Mesenchymal stem cell (in vitro differentiated cells and primary cell): ENCODE measurements at places on chromosomes 4 and X.
A peak's percentile ranks its signal among the peaks of the same experiment; 100 is the strongest.

DNA sequence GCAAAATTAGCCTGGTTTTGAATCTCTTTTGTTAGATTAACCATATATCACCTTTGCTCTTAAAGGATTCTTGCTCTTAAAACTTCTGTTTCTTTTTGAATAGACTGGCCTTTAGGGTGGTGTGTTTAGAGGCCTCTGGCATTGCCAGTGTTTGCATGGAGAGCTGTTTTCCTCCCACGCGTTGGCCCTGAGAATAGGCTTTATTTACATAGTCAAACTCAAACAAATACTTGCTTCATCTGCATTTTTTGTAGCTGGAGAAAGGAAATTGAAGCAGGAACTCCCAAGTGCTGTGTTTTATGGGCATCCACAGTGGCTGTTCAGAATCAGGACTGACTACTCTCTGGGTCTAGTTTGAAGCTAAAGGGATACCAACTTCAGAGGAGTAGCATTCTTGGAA lies 2.7 kb downstream of the SHROOM2 start:
- peak; percentile 75 for DNase-seq

DNA sequence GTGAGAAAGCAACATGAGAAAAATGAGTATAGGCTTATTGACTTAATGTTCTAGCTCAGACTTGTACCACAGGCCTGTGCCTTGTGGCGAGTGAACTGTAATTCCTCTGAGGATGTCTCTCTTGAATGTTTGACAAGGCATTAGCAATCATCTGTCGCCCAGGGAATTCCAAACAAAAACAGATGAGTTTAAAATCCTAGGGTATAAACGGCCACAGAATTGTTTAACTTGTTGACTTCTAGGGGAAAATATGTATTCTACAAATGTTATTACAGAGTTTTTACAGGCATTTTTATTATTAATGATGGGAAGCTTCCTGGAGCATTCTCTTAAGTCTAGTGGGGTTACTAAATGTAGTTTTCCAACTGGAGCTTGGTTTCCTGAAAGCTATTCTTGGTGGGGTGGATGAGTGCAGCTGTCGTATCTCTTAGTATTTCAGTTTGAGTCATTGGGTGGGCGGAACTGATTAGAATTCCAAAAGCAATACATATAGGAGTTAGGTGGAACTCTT lies 40.6 kb downstream of the ARHGAP10 start:
- DNase-seq, result peak; percentile 80

DNA sequence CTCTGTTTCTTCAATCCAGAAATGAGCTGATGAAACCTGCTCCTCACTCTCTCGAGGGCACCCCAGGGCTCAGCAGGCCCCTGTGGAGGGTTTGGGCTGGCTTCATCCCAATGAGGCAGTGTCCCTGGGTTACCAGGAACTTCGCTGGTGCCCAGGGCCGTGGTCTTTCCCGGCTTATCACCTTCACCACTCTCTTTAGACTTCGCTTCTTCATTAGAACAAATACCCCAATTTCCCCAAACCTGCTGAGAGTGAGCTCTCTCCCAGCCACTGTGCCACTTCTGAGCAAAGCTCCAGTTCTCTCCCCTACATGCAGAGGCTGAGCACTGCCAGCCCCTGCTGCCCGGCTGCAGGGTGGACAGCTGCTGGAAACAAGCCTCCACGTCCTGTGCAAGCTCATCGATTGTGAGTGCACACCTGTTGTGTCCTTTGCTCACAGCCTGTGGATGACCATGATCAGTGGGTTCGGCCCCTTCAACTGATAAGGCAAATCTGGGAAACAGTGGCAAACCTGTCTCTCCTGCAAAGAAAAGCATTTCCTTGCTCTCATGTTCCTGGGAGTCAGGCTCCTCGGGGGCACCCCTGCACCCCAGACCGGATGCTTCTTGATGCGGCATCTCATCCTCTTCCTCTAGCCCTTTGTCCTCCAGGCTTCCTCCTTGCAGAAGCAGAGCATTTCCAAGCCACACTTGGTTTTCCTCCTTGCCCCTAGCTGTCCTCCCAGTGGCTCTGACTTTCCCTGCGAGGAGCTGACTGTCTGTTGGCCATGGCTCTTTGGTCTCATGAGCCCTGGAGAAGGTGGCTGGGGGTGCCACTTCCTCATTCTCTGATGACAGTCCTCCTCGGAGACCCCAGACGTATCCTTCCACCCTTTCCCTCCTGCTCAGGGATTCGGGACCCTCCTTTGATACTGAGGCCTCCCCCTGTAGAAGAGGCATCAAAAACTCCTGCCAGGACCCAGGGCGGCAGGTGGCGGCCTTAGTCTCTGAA lies 28.7 kb downstream of the C4orf50 start:
- DNase-seq, result no peak

- DNase-seq, result peak; percentile 55
Observed at GRCh38 chrX:16743604-16744325, 24.4 kb downstream of the SYAP1 start.

- no peak for DNase-seq
Observed at GRCh38 chr4:25069014-25069413, 38.3 kb upstream of the LGI2 start.

DNA sequence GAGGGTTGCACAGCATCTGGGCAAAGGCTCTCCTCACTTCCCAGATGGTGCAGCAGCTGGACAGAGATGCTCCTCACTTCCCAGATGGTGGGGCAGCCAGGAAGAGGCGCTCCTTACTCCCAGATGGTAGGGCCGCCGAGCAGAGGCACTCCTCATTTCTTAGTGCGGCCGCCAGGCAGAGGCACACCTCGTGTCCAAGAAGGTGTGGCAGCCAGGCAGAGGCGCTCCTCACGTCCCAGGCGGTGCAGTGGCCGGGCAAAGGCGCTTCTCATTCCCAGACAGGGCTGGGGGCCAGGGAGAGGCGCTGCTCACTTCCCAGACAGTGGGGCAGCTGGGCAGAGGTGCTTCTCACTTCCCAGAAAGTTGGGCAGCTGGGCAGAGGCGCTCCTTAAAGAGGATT lies 48.8 kb downstream of the ZNF732 start:
- DNase-seq, result no peak

DNA sequence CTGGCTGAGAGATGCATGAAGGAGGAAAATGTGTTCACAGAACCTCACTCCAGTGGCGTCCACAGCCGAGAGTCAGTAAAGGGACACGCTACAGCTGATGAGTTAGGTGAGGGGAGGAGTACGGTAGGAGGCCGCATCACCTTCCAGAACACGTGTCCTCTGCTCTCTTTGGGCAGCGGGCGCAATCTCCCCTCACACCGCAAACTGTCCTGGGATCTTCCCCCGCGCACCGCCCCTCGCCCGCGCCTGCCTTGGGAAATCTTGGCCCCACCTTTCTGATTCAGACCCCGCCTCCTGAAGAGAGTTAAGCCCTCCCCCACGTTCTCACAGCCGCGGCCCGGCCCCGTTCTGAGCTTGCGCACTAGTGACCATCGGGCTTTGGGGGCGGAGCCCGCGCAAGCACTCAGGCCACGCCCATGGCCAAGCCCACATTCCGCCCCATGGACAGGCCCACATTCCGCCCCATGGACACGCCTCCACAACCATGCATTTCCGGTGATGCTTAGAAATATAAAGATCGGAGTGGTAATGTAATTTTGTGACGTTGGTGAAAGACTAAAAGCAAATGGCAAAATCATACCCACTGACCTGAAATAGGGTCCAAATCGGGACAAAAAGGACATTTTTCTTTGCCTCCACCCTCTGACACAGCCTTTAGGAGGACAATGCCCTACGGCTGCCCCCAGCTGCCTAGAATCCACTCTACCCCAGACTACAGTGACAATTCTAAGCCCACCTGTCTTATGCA lies 13.3 kb downstream of the SMIM10 start:
- DNase-seq, result peak; percentile 87

- DNase-seq, result no peak
Observed at GRCh38 chr4:163744861-163745260, 250.4 kb downstream of the TMA16 start.

DNA sequence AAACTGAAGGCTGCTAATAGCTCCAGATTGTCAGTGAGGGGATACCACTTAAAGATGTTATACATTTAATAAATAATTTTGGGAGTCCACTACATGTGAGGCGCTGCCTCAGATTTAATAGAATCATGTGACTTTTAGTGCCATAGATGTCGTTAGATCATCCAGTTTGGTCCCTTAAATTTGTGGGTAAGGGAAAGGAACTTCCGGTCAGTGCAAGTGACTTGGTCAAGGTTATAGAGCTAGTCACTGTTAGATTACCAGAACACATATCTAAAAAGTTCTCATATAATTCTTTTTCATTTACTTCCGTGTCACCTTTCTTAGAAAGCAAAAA lies 529 bp upstream of the UBA6 start:
- no peak for DNase-seq

- no peak for DNase-seq
Observed at GRCh38 chrX:122770581-122770980, 413.5 kb upstream of the GRIA3 start.

- DNase-seq, result no peak
Observed at GRCh38 chr4:55727746-55728145, 91.6 kb upstream of the NMU start.

DNA sequence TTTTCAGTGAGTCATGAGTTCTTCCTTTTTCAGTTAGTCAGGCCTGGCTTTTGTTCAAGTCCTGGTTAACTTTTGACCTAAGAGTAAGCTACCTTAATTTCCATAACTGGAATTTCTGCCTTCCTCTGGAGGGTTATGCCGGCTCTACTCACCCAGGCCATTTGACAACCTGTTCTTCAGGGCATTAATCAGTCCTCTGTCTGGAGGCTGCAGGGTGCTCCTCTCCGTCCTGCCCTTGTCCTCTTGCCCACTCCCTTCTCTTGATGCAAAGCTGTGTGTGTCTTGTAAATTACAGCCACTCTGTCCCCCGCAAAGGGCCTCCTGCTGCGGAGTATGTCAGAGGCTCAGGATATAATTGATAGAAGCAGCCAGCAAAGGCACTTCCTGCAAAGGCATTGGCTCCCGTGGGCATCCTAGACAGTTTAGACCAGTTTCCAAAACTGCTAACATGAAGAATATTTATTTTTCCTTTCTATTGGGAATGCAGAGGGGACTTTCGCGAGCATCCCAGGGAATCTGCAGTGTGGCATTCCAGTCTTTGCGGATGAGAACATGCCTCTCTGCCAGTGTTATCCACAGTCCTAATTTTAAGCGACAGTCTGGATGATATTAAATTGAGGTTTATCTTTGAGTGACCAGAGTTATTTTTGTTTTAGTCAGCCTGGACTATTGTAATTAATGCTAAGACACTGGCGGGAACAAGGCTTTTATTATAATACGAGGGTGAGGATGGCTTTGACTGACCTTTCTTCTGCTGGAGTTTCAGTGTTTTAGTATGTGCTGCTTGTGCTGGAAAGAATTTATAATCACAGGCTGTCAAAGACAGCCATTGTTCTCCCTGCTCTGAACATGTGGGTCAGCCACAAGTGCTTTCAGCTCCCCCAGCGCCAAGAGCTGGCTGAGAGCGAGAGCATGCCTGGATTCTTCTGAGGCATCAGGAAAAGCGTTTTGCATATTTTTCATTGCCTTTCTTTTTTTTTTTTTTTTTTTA lies 74.2 kb downstream of the LIMCH1 start:
- DNase-seq, result peak; percentile 55

DNA sequence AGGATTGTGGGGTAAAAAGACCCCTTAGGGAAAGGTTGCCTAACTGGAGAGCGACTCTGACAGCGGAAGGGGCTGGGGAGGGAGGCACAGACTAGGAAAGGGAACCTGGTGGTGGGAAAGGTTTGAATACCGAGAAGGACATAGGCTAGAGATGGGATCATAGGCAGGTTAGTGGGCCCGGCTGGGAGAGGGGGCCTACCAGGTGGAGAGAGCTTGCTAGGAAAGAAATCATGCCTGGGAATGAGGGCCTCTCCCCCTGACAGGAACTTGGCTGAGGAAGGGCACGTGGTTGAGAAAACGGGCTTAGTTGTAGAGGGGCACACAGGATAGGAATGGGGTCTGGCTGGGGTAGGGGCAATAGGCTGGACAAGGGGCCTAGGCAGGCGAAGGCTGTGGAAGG lies 4.4 kb downstream of the OTUD6A start:
- no peak for DNase-seq

DNA sequence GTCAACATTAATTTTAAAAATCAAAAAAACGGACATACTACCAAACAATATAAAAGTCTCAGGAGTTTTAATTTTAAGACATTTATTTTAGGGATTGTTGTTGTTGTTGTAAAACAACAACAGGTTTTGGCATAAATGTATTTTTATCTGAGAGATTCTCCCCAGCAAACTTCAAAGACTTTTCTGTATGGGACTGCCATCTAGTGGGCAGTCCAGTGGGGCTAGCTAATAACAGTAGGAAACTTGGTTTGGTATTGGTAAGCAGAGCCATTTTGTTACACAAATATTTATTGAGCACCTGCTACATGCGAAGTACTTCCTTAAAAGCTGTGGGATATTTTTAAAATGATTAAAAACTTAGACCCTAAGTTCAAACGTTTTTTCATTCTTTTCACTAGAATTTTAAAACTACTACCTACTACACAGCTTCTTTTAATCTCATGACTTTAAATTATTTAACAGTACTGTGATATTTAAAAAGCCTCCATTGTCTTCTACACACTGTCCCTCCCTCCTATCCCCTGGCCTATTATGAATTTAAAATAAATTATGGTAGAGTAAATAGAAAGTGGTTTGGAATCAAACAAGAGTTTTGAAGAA lies 1028.4 kb upstream of the INTU start:
- DNase-seq, result peak; percentile 56

DNA sequence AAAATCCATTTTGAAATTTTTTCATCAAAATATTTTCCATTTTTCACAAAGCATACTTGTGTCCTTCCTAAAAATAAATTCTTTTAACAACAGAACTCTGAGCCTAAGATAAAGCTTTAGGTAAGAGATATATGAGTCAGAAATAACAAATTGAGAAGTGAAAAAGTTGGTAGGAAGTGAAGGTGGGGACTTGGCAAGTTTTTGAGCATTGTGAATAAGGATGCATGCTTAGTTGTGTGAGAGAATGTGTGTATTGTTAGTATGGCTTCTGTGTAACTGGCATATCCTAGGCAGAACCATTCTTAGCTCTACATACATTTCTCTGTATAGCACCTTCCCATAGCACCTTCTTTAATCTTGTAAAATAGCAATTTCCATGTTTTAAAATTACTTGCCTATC lies 6.8 kb downstream of the ASB5 start:
- DNase-seq, result no peak

- no peak for DNase-seq
Observed at GRCh38 chr4:40301603-40302002, 33.5 kb upstream of the CHRNA9 start.

GRCh38 chrX:125444659-125445058 lies 125.0 kb downstream of the TEX13C start:
- no peak for DNase-seq

- DNase-seq, result no peak
Observed at GRCh38 chrX:110671068-110671803, 124.4 kb downstream of the CHRDL1 start.

GRCh38 chrX:54012830-54013500 lies 31.3 kb downstream of the PHF8 start:
- no peak for DNase-seq

GRCh38 chrX:49844611-49845010 lies 15.5 kb downstream of the PAGE4 start:
- DNase-seq, result no peak

- DNase-seq, result no peak
Observed at GRCh38 chr4:137299281-137299680, 233.0 kb downstream of the PCDH18 start.

- peak; percentile 97 for DNase-seq
Observed at GRCh38 chr4:183986971-183987946, 82.2 kb downstream of the STOX2 start.
